Cardiac fibroblast (primary cell): ENCODE measurements at places on chromosomes 5 and 9.

DNA sequence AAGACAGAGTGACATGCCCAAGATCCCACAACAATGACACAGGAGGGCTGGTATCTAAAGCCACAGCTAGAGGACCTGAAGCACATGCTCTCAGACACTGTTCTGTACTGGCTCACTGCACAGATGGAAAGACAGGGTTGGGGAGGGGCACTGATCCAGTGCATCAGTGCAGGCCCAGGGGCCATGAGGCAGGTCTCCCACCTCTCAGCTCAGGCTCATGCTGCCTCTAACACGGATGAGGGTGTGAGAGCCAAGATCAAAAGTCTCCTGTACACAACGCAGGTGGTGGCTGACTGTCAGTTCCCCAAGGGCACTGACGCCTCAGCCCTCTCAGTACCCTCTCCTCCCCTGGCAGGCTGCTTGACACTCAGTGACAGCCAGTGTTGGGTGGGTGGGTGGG lies 10.9 kb downstream of the RAPGEF1 start:
- DNase-seq: no peak

DNA sequence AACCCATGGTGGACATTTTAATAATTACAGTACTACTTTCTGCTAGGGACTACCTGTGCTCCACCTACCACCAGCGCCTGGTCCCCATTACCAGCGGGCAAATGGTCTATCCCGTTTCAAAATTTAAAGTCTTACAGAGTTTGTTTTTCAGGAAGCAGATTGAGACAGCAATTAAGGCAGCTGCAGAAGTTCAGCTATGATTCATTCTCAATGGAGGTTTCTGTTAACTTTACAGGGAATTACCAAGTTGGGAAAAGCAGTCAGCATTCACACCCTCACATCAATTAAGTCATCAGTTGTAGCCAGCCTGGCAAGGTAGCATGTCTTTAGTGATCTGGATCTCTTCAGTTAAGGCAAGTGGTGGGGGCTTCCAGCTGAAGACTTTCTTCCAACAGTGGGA lies 410.6 kb upstream of the DAB2 start:
- no peak for DNase-seq

- DNase-seq: no peak
Measured at GRCh38 chr9:133864011-133864410, 125.9 kb upstream of the SARDH start.

DNA sequence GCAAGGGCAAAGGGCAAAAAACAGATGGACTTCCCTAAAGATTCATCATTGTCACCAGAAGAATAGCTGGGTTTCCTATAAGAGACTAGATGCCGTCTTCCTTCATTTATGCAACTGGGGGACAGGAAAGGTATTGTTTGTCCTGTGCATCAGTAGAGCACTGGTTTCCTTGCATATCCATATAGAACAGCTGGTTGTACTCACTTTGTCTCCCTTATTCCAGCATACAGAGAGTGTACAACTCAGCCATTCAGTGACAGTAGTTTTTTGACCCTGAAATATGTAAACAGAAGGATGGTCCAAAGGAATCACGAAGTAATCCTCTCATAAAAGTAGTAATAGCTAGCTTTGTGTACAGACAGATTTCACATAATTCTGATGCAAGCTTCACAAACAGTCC lies 22.5 kb upstream of the MAST4 start:
- no peak for DNase-seq

GRCh38 chr9:120820095-120820494 lies 22.6 kb downstream of the PSMD5 start:
- DNase-seq: no peak

GRCh38 chr9:100515578-100516494 lies 42.9 kb downstream of the TMEFF1 start:
- DNase-seq: peak; percentile 50

- DNase-seq: no peak
Measured at GRCh38 chr5:153985498-153985897, 53.2 kb downstream of the FAM114A2 start.

GRCh38 chr9:133023117-133023890 lies 7.5 kb upstream of the GTF3C5 start:
- no peak for DNase-seq

DNA sequence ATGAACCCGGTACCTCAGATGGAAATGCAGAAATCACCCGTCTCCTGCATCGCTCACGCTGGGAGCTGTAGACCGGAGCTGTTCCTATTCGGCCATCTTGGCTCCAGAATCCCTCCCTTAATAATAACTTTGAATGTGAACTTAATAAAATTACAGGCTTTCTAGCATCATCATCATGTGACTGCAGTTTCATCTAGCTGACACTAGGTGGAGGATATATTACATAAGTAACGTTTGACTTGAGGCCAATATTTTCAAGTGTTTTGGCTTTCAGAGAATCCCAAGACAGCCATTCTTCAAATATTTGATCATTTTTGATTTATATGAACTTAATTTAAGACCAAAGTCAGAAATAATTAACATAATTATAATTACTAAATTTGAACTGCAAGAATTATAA lies 474.9 kb upstream of the CDH10 start:
- no peak for DNase-seq

GRCh38 chr9:124834591-124834990 lies 18.7 kb upstream of the WDR38 start:
- peak; percentile 68 for DNase-seq

- DNase-seq: no peak
Measured at GRCh38 chr9:16352251-16352650, 518.2 kb downstream of the BNC2 start.

DNA sequence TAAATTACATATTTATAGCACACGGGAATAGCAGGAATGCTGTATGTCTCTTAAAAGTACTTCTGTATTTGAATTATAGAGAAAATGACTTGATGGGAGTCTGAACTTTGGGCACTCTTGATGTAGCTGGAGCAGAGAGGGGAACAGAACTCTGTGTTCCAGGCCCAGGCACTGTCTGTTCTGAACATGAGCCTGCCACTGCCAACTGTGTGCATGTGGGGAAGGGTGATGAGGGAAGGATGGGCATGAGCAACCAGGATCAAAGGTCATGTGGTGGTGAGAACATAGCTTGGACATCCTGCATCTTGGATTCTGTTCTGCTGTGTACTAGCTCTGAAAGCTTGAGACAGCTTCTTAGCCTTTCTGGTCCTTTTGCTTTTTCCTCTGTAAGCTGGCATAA lies 16.4 kb upstream of the ZBED3 start:
- peak; percentile 4 for DNase-seq

DNA sequence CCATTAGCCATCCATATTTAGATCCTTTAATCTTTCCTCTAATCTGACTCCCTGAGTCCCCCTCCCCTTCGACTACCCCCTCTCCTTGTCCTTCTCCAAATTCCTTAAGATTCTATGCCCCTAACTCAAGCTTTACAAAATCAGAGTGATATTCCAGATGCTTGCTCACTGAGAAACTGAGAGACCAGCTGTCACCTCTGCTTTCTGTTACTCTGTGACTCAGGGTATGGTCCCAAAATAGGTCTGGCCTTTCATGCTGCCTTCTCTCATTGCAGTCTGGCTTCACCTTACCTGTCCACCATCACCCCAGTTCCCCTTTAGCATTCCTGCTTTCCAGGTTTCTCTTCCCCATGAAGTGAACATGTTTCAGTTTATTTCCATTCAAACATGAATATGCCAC lies 383.3 kb upstream of the SLC30A5 start:
- no peak for DNase-seq

DNA sequence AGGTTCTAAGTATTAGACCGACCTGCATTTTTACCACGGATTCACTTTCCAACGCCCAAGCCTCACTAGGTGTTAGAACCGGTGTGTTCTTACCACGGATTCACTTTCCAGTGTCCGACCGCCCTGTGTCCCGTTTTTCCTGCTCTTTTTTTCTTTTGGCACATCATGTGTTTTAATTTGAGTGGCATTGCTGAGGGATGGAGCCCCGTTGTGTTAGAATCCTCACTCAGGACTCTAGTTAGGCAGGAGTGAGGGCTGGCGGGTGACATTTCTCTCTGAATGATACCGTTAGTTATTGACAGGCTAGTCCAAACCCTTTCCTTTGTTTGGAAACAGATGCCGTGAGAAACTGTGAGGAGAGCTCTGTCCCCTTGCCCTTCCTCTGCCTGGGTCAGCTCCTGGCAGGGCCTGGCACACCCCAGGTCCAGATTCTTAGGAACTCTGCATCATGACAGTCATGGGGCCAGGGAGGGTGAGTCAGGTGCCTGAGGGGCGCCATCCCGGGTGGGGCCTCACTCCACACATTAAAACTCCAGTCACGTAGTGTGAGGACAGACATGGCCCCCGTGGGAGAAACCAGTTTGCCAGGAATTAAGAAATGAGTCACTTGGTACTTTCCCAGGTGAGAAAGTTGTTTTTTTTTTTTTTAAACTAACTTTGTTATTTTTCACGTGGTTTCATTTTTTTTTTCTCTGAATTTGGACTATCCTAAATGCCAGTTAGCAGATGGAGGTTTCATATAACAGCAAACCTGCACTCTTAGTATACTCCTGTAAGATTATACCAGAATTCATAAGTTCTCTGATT lies 15.8 kb downstream of the EXOC3 start:
- DNase-seq: peak; percentile 80

- DNase-seq: peak; percentile 72
Measured at GRCh38 chr5:96997265-96997859, 61.5 kb downstream of the LNPEP start.

DNA sequence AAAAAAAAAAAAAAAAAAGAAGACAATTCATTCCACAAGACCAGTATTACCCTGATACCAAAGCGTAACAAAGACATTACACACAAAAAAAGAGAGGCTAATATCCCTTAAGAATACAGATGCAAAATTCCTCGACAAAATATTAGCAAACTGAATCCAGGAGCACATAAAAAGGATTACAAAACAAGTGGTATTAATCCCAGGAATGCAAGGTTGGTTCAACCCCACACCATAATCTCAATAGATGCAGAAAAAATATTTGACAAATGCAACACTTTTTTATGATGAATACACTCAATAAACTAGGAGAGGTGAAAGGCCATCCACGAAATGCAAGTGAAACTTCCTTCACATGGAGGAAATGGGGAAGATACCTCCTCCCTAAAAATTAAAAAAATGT lies 80.1 kb upstream of the TLR4 start:
- DNase-seq: peak; percentile 4

DNA sequence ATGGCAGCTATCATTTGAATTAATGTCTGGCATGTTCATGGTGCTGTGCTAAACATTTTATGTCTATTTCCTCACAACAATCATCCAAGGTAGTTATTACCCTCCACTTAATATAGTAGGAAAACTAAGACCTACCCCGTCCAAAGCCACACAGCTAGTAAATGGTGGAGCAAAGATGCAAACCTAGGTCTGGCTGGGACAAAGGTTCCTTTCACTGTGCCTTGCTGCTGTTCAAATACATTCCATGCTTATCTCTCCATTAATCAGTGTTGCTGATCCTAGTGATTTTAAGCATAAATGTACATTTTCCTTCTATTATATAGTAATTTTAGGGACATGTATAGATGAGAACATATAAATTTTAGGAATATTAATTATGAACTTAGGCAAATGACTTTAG lies 38.7 kb downstream of the CCDC125 start:
- DNase-seq: no peak

- DNase-seq: no peak
Measured at GRCh38 chr5:135156715-135157404, 122.8 kb upstream of the PITX1 start.

DNA sequence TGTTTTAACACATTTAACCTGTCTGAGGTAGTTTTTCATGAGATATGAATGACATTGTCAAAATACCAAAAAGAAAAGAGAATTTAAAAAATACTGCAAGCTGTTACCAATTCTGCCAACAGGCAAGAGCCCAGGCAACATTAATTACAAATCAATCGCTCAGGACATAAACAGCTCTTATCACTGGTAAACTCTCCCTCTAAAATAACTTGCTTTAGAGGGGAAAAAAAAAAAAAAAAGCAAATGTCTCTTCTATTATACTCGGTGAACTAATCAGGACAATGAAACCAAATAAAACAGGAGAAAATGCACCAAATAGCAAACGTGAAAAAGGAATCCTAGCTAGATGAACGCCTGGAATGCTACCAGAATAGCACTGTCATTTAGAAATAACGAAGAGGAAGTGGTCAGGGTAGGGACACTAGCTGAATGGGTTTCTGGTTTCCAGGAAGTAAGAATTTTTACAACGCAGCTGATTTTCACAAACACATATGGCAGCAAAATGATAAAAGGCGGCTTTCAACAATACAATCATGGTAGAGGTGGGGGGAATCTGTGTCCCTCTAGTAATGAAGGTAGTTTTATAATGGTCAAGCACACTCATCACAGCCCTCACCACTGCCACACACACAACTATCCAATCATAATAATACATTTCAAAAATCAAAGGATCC lies 94.9 kb downstream of the DENND1A start:
- DNase-seq: peak; percentile 43

GRCh38 chr9:34984049-34984448 lies 5.5 kb upstream of the DNAJB5 start:
- no peak for DNase-seq

GRCh38 chr9:133117271-133118178 lies 3.5 kb downstream of the RALGDS start:
- DNase-seq: no peak

DNA sequence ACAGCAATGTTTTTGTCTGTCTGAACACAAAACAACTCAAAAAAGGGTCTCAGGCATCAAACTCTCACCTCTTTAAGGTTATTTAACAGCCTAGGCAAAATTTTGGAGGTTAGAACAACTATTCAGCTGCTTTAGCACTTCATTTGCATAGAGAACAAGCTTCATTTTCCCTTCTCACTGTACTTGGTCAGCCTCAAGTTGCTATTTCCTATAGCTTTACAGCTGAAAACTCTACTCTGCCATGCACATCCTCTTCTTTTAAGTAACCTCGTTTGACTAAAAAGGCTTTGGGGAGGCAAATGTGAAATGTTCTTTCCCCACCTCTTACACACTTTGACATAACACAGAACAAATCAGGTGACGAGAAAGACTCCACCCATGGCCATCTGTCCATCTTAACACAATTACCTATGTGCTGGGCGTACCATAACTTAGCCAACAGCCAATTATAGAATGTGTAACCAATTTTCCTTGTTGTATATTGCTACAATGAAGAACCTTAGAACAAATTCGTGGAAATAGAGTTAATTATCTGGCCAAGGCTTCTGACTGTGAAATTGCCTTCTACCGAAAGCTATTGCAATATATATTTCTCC lies 195.7 kb downstream of the DCP2 start:
- DNase-seq: no peak

DNA sequence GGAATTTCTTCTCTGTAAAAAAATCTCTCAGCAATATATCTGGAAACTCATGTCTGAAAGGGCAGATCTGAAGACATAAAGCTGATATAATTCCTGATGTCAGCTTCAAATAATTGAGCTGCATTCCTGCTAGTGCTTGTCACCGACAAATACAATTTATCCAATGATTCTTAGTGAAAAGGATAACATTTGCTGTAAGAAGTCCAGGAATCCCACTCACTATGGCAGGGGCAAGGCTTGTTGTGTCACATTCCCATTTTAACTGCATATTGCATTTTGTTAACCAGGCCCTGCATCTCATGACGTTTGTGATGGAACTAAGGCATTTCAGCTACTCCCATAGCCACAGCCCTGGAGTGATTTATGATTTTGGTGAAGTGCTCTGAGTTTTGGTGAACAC lies 160.1 kb upstream of the DAB2 start:
- no peak for DNase-seq
